ENCODE measurements at places on chromosomes 13 and 19.

DNA sequence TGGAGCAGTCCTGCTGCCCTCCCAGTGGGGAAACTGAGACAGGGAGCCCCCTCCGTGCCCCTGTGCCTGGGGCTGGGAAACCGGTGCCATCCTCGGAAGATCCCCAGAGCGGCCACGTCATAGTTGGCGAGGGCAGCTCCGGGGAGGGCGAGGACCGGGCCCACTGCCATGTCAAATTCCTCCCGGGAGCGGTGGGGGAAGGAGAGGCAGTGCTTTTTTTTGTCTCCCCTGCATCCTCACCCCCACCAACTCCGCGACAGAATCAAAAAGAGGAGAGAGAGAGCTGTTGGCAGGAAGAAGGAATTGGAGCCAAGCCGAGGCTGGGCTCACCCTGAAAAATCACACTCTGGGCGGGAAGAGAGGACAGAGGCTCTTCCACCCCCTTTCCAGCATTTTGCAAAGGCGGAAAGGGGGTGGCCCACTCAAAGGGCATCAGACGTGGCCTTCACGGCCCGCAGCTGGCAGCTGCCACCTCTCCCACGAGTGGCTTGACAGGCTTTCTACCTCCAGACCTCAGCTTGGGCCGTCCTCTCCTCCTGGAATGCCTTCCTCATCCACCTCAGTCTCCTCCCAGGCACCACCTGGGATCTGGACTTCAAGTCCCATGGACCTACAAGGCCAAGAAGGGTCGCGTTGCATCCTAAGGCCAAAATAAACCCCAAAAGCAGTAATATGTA, 19.6 kb upstream of the NFIC start:
- H3K4me1 ChIP-seq: no peaks in the 10 kb centered on the region
- H3K36me3 ChIP-seq: no peaks in the 10 kb centered on the region
- H3K27me3 ChIP-seq: no peaks in the 10 kb centered on the region
- no peak for ATAC-seq
- H3K4me3 ChIP-seq: no peak overlapping the region

DNA sequence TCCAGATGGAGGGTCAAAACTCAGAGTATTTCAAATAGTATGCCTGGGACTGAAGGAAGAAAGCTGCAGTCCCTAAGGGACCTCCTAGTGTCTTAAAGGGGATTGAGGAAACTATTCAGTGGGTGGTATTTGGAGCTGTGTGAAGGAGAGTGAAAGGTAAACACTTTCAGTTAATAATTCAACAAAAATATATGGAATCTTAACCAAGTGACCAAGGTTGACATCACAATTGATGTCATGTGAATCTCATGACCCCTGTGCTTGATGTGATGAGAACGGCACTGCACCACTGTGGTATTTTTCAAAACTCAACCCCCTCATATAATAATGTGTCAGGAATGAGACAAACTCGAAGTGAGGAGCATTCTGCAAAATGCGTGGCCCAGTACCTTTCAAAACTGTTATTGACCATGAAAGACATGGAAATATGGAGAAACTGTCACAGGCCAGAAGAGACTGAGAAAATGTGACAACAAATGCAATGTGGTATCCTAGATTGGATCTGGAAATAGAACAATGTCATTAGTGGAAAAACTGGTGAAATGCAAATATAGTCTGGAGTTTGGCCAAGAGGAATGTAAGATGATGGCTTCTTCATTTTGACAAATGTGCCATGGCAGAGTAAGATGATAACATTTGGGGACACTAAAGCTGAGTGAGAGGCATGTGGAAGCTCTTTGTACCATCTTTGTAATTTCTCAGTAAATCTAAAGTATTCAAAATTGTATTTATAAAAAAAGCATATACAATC, 553.9 kb downstream of the RFC3 start:
- ATAC-seq: no peak
- H3K4me3 ChIP-seq: no peak overlapping the region
- H3K27ac ChIP-seq: no peak overlapping the region
- no peaks in the 10 kb centered on the region for H3K27me3 ChIP-seq
- H3K36me3 ChIP-seq: no peaks in the 10 kb centered on the region

GRCh38 chr13:84946192-84946591, 853.0 kb downstream of the SLITRK6 start:
- no peak overlapping the region for H3K27ac ChIP-seq
- H3K4me3 ChIP-seq: no peak overlapping the region
- no peaks in the 10 kb centered on the region for H3K4me1 ChIP-seq

DNA sequence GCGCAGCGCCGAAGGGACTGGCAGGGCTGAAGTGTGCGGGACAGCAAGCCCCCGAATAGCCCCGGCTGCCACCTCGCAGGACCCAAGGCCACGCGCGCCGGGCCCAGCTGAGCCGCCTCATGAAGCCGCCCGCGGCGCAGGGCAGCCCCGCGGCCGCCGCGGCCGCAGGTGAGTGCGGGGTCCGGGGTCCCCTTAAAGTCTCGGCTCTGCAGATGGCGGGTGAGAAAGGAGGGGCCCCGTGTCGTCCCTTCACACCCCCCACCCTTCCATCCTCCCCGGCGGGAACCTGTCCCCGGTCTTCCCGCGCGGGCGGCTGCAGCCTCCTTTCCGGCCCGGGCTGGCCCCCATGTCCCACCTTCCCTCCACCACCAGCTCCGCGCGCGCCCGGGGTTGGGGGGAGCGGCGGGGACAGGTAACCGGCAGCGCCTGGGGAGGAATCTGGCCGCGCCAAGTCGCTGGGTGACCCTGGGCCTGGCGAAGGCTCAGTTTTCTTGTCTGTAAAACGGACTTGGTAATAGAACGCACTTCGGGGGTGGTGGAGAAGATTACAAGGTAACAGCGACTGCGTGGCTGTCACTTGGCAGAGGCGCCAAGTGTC, 338 bp downstream of the RGCC start:
- peaks cover 48% of the 10 kb centered on the region for H3K36me3 ChIP-seq
- H3K4me1 ChIP-seq: peaks cover 34% of the 10 kb centered on the region
- peak; percentile 7 for ATAC-seq
- H3K27me3 ChIP-seq: no peaks in the 10 kb centered on the region
- H3K4me3 ChIP-seq: peak overlapping the region; percentile 97

DNA sequence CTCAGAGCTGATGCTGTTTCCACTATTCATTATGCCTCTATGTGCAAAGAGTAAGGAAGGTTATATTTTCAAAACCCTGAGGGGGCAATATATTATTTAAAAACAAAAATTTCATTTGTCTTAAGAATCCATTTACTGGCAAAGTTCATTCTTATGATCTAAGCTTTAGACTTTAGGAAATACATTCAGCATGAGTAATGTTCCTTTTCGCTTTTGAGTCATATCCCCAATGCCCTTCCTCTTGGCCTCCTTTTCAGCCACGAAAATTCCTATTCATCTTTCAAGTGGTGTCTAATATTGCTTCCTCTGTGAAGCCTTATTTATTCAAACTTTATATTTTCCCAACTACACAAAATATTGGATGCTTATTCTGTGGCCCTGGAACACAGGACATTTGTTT, 1317.0 kb downstream of the PCDH9 start:
- no peaks in the 10 kb centered on the region for H3K36me3 ChIP-seq
- H3K27me3 ChIP-seq: no peaks in the 10 kb centered on the region
- H3K27ac ChIP-seq: no peak overlapping the region
